ENCODE measurements at places on chromosomes 2 and 18.

- no peak for DNase-seq
Observed at GRCh38 chr2:193101591-193101990, 906.9 kb upstream of the TMEFF2 start.

GRCh38 chr2:96882906-96883305 is 13.0 kb upstream of the SEMA4C start:
- DNase-seq = no peak

DNA sequence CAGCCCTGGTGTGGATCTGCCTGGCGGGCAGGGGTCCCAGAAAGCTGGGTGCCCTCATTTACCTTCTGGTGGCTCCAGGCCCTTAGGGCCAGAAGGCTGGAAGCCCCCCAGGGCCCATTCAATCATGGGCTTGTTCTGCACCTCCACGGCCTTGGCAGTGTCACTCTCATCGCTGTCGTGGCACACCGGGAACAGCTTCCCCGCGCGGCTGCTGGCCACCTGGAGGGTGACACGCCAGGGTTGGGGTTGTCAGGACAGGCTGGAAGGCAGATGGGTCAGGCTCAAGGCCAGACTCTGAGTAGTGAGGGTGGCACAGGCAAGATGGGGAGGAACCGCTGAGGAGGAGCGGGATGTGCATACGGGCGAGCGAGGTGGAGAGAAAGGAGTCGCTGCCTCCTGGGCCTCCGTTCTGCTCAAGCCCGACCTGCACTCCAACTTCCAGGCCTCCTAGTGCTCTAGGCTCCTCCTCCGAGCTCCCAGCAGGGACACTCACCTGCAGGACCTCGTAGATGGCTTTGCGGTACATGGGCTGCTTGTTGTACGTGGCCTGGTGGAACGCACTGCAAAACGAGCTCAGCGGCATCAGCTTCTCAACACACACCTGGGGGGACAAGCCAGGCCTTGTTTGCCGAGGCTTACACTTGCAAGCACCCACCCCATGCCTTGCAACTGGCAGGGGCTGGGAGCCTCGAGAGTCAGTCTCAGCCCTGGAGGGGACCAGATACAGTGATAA is 78.3 kb upstream of the POMC start:
- no peak for DNase-seq

GRCh38 chr2:142220901-142221300 is 90.1 kb upstream of the LRP1B start:
- no peak for DNase-seq

DNA sequence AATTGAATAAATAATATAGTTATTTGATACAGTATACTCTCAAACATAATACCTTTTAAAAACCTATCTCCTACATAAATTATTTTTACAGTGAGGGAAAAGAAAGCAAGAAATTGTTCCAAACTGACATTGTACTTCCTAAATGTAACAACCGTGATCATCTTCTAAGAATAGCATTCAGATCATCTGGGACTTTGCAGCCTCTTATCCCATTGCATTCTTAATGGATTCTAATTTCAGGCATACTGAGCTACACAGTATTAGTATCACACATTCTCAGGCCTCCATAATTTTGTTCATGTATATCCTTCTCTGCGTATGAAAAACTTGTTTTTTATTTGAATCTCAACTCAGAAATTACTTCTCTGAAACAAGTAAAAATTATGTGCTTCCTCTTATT is 1134.7 kb upstream of the CDH2 start:
- no peak for DNase-seq

DNA sequence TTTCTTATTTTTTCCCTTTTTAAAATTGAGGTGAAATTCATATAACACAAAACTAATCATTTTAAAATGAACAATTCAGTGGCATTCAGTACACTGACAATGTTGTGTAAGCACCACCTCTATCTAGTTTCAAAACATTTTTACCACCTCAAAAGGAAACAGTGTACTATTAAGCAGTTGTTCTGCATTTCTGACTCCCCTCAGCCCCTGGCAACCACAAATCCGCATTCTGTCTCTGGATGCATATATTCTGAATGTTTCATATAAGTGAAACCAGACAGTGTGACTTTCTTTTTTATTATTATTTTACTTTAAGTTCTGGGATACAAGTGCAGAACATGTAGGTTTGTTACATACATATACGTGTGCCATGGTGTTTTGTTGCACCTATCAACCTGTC is 19.2 kb upstream of the TANK start:
- no peak for DNase-seq

DNA sequence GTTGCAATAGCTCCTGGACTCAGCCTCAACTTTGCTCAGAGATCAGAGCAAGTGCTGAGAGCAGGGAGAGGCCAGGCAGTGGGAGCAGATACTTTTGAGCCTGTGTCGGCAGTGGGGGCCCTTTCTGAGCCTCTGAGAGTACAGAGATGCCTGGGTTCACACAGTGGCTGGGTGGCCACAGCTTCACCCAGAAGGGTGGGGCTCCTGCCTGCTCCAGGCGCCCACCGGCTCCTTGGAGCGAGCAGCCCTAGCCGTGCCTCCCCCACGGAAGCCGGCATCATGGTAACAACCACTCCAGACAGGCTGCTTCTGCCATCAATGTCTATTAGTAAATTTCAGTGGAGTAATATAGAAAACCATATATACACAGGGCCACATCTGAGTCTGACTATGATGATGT is 619.2 kb upstream of the SETBP1 start:
- DNase-seq = no peak

Measured in WERI-Rb-1 (cell line).